ENCODE measurements at places on chromosomes 7 and 10.
A peak's percentile ranks its signal among the peaks of the same experiment; 100 is the strongest.

DNA sequence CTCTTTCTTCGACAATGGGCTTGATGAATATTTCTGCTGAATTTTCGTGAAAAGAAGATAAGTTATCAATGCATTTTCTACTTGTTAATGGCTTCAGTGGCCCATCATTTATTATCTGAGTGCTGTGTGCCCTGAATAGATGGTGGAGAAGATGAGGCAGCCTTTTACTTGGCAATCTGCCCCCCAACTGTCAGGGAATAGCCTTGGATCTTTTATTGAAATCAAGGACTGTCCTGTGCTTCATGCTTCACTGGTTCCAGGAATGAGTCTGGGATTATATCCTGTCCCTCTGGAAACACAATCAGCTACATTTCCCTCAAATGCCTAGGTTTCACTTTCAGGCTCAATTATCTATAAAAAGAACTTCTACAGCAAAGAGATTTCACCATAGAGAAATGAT, 75.9 kb upstream of the NXPH1 start:
- no peak for DNase-seq

- DNase-seq: no peak
Measured at GRCh38 chr7:29496355-29497020, 67.1 kb upstream of the PRR15 start.

- DNase-seq: no peak
Measured at GRCh38 chr7:127582361-127582760, 3.0 kb downstream of the GCC1 start.

- no peak for DNase-seq
Measured at GRCh38 chr10:71633920-71634319, 85.7 kb downstream of the C10orf105 start.

DNA sequence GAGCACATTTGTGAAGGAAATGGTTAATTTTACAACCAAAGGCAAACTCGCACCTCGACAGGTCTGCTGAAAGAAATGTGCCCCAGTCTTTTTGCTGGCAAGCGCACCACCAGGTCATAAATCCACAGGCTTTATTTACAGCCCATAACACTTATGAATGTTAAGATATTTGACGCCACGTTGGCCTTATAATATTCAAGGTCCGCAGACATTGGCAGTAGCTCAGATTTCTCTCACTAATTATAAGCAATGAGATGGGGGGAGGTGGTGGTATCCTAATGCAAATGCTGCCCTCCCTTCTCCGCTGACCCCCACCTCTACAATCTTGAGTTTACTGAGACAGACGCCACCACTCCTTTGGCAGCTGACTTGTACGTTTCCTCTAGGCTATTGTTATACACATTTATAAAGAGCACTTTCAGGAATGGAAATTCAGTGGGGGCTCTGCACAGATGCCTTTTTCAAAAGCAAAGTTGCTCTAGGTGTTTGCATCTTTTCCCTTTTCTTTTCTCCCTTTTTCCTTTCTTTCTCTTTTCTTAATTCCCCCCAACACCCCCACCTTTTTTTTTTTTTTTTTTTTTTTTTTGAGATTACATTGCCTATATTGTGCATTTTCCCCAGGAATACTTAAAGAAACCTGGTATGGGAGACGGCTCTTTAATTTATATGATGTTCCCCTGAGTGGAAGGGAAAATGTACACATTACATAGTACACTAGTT, 6.7 kb downstream of the TCF7L2 start:
- DNase-seq: no peak

- no peak for DNase-seq
Measured at GRCh38 chr10:26840938-26841732, 19.6 kb downstream of the ABI1 start.

- DNase-seq: no peak
Measured at GRCh38 chr10:17022466-17022825, 107.2 kb downstream of the CUBN start.

- DNase-seq: no peak
Measured at GRCh38 chr7:156194813-156195212, 382.6 kb upstream of the SHH start.

- DNase-seq: no peak
Measured at GRCh38 chr7:35356495-35356894, 102.6 kb upstream of the TBX20 start.

- peak; percentile 64 for DNase-seq
Measured at GRCh38 chr7:5423976-5424748, 528 bp upstream of the TNRC18 start.

- DNase-seq: no peak
Measured at GRCh38 chr7:50867034-50867356, 84.3 kb upstream of the GRB10 start.

- DNase-seq: no peak
Measured at GRCh38 chr10:33950206-33950605, 615.7 kb upstream of the NRP1 start.

DNA sequence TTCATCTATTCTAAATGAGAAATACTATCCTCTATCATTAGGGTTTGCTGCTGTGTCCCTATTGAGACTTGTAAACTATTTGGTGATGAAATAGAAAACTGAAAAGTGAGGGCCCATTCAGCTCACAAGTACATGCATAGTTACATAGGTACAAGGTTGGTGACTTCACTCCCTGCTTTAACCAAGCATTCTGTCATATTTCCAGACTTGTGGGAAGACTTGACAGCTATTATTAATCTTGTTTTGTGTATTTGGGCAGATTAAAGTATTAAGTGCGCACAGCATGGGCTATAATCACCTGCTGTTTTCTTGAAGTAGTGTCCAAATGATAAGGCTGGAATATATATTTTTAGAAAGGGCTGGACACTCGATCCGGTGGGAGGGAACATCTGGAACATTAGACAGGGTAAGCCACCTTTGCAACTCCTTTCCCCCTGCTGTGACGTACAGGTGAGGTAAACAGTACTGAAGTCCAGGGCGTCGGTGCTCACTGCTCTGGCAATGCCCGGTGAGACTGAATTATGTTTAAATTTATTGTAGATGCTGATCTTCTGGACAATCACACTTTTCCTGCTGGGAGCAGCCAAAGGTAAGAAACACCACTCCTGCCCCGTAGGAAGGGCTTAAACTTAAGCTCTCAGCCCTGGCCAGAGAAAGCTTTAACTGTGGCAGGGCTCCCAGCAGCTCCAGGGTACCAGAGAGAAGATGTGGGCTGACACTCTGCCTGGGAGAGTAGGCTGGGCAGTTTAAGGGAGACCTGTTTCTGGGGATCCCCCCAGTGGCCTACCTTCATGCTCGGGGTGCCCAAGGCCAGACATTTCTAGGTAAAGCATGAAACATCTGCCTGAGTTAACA, at the start of gene PNLIPRP1:
Gene PNLIPRP1 (plus strand): TSS at position 370 of the 855 bp plus-strand sequence. CDS start 171 bp downstream, at position 541.
- no peak for DNase-seq

DNA sequence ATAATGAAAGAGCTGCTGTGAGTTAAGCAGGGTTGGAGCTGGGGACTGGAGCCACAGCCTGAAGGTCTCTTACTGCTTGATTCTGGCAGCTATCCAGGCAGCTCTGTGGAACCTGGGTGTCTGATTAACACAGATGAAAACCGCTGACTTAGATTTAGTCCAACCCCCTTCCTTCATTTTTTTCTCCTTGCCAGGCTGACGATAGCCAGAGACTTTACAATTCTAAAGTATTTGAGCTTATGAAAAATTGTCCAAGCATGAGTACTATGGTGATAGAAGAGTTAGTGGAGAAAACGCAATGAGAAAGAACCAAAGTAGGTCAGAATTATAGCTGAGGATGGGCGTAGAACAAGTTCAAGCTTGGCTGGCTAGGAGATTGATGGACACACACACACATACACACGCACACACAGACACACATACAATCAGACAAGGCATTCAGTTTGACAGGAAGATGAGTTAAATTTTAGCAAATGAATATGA, 13.5 kb upstream of the GPR85 start:
- no peak for DNase-seq

DNA sequence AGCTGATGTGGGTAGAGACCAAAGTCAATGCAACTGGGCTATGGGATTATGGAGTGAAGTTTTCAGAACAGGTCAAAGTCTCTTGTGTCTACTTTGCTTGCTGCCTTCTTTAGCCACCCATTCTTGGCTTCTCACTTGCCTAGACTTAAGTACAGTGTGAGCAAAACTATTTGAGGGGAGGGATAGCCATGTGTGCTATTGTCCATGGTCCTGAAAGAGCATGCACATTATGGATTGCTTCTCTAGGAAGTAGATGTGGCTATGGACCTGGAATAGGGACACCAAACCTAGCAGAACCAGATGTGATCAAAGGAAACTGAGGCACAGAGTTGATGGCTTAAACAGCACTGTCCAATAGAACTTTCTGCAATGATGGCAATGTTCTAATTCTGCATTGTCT, 81.9 kb upstream of the ZNF800 start:
- no peak for DNase-seq

- no peak for DNase-seq
Measured at GRCh38 chr7:131502810-131503508, 53.5 kb downstream of the PODXL start.

DNA sequence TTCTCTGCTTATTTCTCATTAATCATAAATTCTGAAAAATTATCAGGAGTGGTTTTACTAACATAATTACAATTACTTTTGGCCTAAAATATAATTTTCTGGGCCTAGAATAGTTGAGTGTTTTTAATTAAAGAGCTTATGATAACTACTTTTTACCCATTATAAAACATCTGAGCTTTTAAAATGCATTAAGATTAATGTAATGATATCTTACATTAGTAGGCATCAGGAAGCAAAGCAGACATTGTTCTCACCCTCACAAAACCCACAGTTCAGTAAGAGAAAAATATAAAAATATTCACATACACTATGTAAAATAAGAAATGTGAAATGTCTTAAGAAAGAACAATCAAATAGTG, 443.7 kb upstream of the SEMA3A start:
- DNase-seq: no peak

GRCh38 chr7:2627258-2628129, 4.3 kb upstream of the TTYH3 start:
- DNase-seq: no peak

DNA sequence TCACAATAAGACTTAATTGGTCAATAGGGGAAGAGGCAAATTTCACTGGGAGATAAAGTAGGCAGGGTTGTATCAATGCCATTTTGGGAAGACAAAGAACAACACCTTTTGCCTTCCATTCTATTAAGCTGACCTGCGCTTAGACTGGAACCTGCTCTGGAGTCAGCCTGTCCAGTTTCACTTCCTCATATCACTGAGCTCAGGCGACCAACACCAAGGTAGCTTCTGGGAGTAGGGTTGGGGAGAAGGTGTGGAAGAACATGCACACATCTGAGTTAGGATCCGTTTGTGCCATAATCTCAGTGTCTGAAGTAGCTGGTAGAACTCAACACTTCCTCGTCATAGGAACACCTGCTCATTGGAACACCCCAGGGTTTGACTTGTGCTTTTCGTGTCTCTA, 527.4 kb upstream of the IGFBP3 start:
- no peak for DNase-seq

DNA sequence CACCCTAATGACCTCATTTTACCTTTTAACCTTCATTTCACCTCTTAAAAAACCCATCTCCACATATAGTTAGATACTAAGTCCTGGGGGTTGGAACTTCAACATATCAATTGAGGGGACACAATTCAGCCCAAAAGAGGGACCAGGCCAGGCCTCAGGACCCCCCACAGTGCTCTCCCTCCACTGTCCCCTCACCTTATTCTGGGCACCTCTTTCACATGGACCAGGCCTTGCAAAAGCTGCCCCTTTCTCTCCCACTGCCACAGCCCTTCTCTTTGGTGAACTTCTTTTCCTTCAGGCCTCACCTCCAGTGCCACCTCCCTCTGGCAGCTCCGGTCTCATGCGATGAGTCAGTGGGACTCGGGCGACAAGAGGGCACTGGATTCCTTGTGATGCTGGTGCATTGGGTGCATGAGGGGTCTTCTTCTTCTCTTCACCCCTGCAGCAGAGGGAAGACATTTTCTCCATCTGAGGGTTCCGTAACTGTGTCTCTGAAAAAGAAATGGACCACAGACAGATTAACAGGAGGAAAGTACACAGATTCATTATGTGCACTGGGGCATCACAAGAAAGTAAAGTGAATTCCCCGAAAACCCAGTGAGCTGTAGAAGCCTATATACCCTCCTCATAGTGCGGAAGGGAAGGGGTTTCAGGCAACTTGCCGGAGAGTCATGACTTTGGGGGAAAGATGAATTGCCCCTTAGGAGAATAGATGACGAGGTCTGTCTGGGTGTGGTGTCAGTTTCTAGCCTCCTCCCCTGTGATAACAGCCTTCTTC, 288.7 kb upstream of the IGFBP3 start:
- DNase-seq: no peak

GRCh38 chr10:52621635-52622079, 150.9 kb downstream of the MBL2 start:
- no peak for DNase-seq

DNA sequence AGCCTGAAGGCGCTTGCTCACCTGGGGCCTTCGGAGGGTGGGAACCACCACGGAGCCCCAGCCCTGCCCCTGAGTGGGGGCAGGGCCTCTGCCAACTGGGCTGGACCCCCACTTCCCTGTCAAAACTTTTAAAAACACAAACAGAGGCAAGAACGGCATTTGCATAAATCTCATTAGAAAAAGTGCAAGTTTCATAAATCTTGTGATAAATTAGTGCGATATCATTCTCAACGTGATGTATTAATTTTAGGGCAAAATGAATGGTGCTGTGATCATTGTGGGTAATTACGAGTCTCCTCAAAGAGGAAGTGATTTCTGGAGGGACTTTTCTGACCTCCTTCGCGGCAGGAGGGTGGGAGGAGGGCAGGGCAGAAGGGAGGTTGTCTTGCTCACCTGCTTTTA, 98.3 kb downstream of the CDH23 start:
- DNase-seq: no peak

DNA sequence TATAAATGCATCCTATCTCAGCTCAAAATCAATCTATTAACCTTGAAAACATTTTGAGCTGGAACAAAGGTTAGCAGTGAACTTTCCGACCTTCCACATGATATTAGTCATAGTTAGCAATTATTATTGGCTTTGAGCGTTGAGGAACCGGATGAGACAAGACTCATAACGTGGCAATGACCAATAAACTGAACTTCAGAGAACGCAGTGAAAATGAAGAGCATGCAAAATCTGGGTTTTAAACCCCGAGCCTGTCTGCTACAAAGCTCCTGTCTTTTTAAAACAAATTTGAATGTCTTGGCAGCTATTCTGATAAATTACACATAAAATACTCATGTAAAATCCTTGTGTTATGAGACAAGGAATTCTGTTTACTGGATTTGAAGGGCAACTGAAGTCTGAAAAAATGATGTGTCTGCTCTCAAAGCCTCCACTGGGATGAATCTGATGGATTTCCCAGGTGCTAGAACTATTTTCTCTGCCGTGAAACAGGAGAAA, 74.7 kb upstream of the ITGB1 start:
- DNase-seq: no peak

Data from activated T-cell treated with anti-CD3 and anti-CD28 coated beads, Interleukin-2, amount 50 U/mL, for 48 hours (primary cell).